ENCODE measurements at places on chromosomes 4 and X.

DNA sequence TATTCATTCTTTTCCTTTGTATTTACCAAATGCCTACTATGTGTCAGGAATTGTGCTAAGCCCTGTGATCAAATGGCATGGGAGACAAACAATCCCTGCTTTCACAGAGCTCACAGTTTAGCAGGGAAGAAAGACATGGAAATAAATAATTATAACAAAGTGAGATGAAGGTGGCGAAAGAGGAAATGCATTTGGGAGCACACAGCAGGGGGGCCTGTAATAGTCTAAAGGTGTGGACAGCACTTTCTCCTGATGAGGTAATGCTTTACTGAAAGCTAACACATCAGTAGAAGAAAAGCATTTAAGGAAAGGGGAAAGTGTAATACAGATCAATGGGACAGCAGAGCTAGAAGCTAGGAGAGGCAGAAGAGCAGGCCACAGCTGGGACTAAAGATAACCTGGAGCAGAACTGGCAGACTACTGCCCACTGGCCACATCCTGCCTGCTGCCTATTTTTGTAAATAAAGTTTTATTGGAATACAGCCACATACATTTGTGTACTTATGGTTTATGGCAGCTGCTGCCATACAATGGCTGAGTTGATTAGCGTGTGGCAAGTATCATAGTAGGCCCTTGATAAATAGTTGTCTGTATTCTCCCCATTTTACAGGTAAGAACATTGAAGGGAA, 67.1 kb upstream of the TAPT1 start:
- DNase-seq: no peak

- DNase-seq: no peak
Observed at GRCh38 chrX:30643313-30643821, 9.9 kb upstream of the GK start.

- no peak for DNase-seq
Observed at GRCh38 chr4:4541040-4541631, 712 bp downstream of the STX18 start.

GRCh38 chr4:1393866-1394265, 12.4 kb downstream of the NKX1-1 start:
- DNase-seq: no peak

DNA sequence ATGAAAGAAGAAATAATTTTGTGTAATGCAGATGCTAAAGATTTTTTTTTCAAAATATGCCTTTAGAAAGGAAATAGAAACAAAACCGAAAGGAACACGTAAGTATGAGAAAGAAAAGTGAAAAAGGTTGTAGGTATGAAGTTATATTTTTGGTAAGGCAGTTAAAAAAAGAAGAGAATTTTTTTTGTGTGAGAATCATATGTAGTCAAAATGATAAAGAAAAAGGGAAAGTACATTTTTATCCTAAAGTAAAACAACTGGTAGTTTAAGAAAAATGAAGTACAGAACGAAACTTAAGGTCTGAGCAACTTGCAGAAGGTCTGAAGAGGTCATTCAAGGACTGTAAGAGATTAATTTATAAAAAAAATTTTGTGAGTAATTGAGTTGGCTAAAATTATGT, 164.0 kb upstream of the TRAM1L1 start:
- DNase-seq: no peak

DNA sequence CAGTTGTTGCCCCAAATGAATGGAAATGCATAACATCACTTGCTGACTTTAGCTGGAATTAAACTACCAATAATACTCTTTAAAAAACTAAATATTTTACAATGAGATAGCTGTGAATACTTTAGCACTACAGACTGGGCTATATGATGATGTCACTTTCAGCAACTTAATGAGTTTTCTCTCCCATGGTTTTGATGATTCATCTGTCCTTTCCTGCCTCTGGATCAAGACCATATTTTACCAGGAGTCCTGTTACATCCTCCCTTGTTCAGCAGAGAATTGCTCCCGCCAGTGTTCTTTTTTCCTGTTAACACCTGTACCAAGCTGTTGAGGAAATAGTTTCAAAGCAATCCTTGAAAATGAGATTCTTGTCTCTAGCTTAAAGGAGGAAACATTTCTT, 543.0 kb downstream of the SPRY1 start:
- no peak for DNase-seq

- no peak for DNase-seq
Observed at GRCh38 chr4:108425988-108426387, 194.4 kb upstream of the RPL34 start.

DNA sequence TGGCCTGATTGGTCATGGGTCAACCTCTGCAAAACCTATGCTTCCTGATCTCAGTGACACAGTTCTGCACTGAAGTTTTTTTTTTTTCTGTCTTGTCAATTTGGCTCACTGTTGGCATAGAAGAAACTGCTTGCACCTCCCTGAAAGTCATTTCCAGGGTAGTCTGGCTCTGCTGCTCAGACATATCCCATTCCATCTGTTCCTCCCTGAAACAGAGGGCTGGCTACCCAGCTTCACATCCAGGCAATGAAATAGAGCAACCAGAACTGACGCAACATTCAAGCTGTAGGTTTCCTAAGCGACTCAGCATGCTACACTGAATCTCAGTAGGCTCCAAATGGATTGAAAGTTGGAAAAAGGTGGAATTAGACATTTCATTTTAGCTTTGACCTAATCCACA, 176.8 kb upstream of the MBNL3 start:
- DNase-seq: no peak

DNA sequence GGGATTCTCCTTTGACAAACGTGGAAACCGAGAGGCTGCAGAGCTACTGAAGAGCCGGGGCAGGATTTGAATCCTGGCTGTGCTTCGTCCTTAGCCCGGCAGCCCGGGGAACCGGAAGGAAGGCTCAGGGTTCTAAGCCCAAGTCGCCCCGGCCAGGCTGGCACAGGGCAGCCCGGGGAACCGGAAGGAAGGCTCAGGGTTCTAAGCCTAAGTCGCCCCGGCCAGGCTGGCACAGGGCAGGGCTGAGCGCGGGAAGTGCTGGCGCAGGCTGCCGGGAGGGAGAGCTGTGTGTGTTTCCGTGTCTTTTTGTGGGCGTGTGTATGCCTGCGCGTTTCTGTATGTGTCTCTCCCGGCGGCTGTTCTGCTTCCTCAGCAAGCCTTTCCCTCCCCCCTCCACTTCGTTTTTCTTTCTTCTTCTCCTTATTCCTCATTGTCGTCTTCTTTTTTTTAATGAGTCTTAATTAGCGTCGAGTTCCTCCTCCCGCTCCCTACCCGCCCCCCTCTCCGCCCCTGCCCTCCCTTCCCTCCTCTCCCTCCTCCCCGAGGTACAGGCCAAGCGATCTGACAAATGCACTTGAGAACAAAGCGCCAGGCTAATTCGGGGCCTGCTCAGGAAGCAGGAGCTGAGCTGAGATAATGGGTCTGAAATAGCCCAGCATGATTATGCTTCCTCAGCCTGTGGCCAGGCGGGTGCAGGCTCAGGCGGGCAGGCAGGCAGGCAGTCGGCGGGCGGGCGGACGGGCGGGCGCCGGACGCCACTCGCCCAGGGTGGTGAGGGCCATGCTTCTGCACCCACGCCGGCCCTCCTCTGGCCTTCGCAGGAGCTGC, 65.9 kb downstream of the EFNB1 start:
- peak; percentile 26 for DNase-seq

DNA sequence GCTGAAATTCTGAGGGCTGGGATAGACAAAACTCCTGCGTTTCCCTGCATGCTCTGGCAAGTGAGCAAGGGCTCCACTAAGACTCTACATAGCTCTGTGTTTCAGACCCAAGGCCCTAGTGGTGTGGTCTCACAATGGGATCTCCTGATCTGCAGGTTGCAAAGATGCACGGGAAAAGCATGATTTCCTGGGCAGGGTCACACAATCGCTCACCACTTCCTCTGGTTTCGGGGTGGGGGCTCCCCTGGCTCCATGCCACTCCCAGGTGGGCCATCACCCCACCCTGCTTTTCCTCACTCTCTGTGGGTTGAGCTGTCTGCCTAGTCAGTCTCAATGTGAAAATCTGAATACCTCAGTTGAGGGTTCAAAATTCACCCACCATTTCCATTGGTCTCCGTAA, 111.5 kb downstream of the KLF8 start:
- DNase-seq: no peak

DNA sequence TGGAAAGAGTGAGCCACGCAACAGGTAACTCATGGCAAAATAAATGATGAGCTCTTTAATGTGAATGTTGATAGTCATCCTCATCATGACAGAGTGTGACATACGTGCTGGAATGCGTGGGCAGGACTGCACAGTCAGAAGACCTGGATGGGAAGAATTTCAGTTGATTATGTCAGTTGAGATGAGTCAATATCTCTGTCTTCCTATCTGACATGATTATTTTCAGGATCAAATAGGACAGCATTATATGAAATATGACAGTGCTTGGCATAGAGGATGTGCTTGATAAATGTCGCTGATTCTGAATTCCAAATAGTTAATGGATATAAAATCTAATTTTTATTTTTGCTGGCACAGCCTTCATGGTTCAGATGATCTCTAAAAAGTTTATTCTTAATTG, 95.1 kb downstream of the IL15 start:
- no peak for DNase-seq

DNA sequence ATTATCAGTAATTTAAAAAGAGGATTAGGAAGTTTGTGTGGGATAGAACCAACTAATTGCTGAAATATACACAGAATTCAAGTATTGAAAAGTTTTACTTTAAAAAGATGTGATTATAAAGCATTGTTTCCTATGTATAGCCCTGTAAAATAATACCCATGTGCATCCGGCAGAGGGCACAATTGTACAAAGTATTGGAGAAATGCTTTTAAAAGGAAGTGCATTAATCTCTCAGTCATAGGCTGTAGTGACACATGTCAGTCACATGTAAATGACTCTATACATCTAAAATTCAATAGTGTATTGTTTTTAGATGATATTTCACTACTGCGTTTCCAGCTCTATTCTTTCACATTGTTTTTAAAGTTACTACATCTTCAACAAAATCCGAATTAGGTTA, 9.7 kb upstream of the GEMIN8 start:
- DNase-seq: peak; percentile 0

- no peak for DNase-seq
Observed at GRCh38 chrX:149715468-149715867, 3.6 kb downstream of the MAGEA11 start.

DNA sequence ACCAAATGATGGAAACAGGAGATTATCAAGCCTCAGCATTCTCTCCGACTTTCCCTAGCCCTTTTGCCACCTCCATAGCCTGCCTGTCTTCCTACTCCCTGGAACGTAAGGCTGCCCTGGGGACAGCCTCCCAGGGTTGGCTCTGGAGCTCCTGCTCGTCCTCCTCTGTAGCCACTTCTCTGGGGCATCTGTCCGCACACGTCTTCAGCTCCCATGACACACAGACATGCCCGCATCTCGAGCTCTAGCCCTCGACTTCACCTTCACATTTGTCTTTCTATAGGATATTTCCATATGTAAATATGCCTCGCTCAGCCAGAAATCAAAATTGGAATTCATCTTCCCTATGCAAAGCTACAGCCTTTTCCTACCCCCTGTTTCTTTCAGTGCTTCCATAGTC, 67.7 kb downstream of the TSC22D3 start:
- DNase-seq: no peak

- DNase-seq: no peak
Observed at GRCh38 chr4:147794787-147795413, 63.0 kb downstream of the ARHGAP10 start.

- no peak for DNase-seq
Observed at GRCh38 chrX:106894978-106895452, 8.1 kb downstream of the RIPPLY1 start.

GRCh38 chr4:105674011-105674410, 34.5 kb downstream of the INTS12 start:
- DNase-seq: no peak

DNA sequence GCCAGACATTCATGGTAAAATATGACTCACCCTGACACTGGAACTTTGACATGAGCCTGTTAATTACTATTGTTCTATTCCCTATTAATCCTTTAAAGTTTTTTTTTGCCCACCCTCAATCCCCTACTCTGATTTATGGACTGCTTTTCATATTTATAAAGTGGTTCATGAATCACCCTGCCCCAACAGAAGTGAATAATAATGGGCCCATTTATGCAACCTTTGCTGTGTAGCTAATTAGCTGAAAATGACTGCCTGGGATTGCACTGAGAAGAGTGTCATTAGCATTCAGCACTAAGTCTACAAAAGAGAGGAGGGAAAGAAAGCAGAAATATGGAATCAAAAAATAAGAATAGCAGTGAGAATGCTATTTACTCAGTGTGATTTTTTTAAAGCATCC, 154.3 kb downstream of the COMMD8 start:
- no peak for DNase-seq

DNA sequence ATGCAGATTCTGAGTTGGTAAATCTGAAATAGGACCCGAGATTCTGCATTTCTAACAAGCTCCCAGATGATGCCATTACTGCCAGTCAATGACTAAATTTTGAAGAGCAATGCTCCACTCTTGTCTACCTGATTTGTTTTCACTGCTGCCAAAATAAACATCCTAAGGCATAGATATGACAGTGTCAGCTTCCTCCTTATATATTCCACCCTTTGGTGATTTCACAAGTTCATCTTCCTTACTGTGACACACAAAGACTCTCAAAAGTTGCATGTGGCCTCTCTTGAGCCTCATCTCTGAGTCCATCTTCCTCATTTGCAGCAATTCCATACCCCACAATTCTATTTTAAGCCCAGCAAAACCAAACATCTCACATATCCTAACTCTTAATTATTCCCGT, 110.9 kb downstream of the FBXW7 start:
- DNase-seq: no peak

GRCh38 chr4:173526027-173526482, 4.0 kb downstream of the HAND2 start:
- DNase-seq: no peak

DNA sequence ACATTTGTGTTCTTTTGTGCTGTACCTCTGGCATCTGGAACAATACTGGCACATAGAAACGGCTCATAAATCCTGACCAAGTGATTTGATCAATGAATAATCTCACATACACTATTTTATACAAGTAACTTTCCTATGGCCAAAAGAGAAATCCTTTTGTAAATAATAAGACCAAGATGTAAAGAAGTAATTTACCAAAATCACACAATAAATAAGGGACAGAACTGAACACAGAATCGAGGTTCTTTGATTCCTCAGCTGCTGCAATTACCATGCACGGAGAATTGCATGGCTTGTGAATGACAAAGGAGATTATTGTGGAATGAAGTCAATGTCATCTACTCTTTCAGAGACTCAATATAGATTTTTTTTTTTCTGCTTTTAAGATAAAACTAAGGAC, 576.8 kb upstream of the SMIM31 start:
- DNase-seq: no peak

DNA sequence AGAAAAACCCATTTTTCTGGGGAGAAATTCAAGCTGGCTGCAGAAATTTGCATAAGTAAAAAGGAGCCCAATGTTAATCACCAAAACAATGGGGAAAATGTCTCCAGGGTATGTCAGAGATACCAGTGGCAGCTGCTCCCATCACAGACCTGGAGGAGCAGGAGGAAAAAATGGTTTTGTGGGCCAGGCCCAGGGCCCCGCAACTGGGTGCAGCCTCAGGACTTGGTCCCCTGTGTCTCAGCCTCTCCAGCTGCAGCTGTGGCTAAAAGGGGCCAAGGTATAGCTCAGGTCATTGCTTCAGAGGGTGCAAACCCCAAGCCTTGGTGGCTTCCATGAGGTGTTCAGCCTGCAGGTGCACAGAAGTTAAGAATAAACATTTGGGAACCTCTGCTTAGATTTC, 536.4 kb upstream of the FRG1 start:
- no peak for DNase-seq

All from substantia nigra (tissue), 51 donors.